ENCODE measurements at places on chromosomes 4 and X.

- no peak for DNase-seq
These were observed 105.4 kb downstream of the TMEM144 start for GRCh38 chr4:158315706-158316105.

- no peak for DNase-seq
These were observed 92.0 kb upstream of the STS start for GRCh38 chrX:7055386-7056137.

GRCh38 chrX:118499295-118499694 lies 3.7 kb downstream of the DOCK11 start:
- DNase-seq, result no peak

GRCh38 chr4:144782345-144782744 lies 136.4 kb downstream of the HHIP start:
- no peak for DNase-seq

GRCh38 chrX:20438871-20439526 lies 172.3 kb upstream of the RPS6KA3 start:
- no peak for DNase-seq

DNA sequence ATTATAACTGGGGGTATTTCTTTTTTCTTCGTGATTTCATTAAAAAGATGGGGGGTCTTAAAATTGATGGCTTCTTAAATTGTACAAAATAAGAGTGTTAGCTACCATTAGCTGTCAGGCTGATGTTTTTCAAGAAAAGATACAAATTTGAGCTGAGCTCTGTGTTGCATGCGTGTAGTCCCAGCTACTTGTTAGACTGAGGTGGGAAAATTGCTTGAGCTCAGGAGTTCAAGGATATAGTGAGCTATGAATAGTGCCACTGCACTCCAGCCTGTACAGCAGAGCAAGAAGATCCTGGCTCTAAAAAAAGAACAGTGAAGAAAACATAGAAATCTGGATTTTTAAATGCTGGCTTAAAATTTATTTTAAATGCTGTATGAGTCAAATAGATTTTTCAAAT lies 13.0 kb downstream of the USO1 start:
- DNase-seq, result no peak

GRCh38 chrX:121455890-121456289 lies 408.5 kb downstream of the GLUD2 start:
- no peak for DNase-seq

GRCh38 chr4:15765910-15766697 lies 12.0 kb upstream of the CD38 start:
- no peak for DNase-seq

DNA sequence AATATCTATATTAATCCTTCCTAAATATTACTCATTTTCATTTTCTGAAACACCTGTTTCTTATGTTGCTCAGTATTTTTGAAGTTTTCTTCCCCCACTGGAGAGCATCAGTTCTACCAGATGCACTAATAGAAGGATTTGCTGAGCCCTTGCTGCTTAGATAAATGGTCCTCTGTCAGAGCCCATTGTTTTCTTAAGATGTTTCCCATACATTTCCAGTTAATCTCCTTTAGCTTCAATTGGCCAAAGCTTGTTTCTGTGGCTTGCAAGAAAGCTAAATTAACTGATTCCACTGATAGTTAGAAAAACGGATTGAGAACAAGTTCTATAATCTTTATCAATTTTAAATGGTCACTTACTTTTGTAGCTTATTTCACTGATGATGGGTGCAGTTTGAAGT lies 1425.5 kb downstream of the PCDH18 start:
- no peak for DNase-seq

Data from HCT116 (cell line).